ENCODE measurements at places on chromosomes 7 and 10. TPM values are rescaled to one million over a fixed set of nuclear protein-coding genes. Genes with fewer than 3 reads are reported as not detected.

- no peak overlapping the region for H3K4me3 ChIP-seq
- peaks cover 7% of the 10 kb centered on the region for H3K27me3 ChIP-seq
- no peaks in the 10 kb centered on the region for H3K4me1 ChIP-seq
- H3K36me3 ChIP-seq, result no peaks in the 10 kb centered on the region
- no peak for DNase-seq
These were observed 320.9 kb downstream of the WDR11 start for GRCh38 chr10:121171825-121172787.

DNA sequence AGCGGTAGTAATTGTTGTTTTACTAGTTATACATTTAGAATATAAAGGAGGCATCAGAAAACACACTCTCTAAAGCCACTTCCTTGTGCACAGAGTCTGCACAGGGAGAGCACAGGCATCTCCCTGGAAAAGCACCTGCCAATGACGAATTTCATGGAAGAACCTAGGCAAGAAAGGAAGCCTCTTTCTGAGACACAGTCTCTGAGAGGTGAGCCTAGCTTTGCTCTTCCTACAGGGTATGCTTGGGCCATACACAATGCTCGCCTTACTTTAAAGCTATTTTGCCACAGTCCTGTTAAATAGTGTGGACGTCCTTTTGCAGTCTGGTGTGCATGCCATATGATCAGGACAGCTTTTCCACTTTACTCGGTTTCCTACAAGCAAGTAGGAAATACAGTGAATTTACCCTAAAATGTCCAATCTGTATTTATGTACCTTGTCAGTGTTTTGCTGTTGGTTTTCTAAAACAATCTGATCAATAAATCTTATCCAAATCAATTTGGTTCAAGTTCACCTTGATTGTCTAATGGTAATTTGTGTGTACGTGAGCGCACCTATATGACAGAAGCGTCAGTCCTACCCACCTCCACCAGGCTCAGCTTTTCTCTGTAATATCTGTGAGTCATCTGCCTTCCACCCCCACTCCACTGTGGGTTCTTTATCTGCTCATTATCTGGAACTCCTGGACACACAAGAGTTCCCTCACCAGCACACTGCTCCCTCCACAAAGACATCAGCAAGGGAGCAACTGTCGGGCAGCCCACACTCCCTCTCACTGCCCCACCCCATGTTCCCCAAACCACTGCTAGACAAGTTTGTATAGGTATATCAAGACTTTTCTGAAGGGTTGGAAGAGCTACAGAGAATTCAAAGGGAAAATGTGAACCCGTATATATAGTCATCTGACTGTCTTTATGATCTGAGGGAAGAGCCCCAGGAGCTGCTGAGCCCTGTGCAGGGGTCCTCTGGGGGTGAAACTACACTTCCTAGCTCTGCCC lies 65.2 kb downstream of the KLHDC10 start:
- H3K36me3 ChIP-seq, result peaks cover 36% of the 10 kb centered on the region
- H3K27me3 ChIP-seq, result no peaks in the 10 kb centered on the region
- no peak overlapping the region for H3K4me3 ChIP-seq
- no peak for DNase-seq
- H3K4me1 ChIP-seq, result peaks cover 2% of the 10 kb centered on the region

- H3K4me3 ChIP-seq, result no peak overlapping the region
- no peaks in the 10 kb centered on the region for H3K36me3 ChIP-seq
- no peak overlapping the region for H3K27ac ChIP-seq
- peaks cover 11% of the 10 kb centered on the region for H3K27me3 ChIP-seq
These were observed 11.9 kb downstream of the HECW1 start for GRCh38 chr7:43124388-43124787.

DNA sequence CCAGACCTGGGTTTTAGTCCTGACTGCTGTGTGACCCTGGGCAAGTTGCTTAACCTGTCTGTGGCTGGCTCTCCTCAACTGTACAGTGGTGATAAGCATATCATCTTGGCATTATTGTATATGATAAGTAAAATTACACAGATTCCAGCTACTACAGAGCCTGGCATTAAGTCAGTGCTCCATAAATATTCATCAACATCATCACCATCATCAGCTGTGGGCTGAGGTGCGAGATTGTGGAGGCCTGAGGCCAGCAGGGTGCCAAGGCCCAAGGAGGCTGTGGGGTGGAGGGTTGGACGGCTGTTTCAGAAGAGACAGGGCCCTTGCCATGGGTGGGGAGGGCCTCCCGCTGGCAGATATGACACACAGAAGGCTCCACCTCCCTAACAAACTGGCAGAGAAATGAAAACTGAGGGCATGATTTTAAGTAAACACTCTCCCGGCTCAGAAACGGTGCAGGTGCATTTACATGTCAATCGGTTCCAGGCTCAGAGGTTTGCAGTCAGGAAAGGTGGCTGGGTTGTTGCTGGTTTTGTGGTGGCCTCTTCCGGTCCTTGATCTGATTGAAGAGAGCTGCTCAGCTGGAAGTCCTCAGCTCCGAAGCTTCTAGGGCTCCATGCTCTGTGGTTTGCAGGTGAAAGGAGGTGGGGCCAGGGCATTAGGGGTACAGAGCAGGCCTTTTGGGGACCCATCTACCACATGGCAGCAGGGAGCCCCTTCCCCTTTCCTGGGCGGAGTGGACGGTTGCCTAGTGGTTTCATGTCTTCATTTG lies 10.2 kb downstream of the CRYGN start:
- peaks cover 41% of the 10 kb centered on the region for H3K4me1 ChIP-seq
- no peak overlapping the region for H3K27ac ChIP-seq
- no peaks in the 10 kb centered on the region for H3K36me3 ChIP-seq
- H3K4me3 ChIP-seq, result no peak overlapping the region

DNA sequence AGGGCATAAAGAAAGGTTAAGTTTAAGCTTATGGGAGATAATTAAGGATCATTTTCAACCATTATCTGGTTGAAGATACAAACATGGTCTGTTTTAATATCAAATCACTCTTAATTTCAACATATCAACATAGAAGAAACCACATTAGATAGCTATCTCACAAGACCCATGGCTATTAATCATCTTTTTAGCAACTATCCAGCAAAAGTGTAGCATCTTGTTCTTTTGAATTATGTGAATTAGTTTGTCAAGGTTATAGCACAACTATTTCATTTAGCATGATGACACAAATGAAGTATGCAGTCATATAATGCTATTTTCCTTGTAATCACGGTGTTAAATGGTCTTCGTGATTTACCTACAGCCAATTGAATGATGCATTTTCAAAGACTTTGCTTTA lies 58.9 kb upstream of the PPP1R9A start:
- H3K27me3 ChIP-seq, result no peaks in the 10 kb centered on the region
- H3K27ac ChIP-seq, result no peak overlapping the region
- DNase-seq, result no peak

The SEMA4G gene
- 6.3 TPM for total RNA-seq

GRCh38 chr7:30660331-30661255 lies 21.7 kb downstream of the CRHR2 start:
- no peak for DNase-seq
- H3K27me3 ChIP-seq, result peaks cover 19% of the 10 kb centered on the region
- H3K27ac ChIP-seq, result no peak overlapping the region
- H3K4me1 ChIP-seq, result no peaks in the 10 kb centered on the region
- no peaks in the 10 kb centered on the region for H3K36me3 ChIP-seq

GRCh38 chr10:33160151-33160550 lies 174.3 kb downstream of the NRP1 start:
- H3K4me1 ChIP-seq, result peaks cover 24% of the 10 kb centered on the region
- H3K4me3 ChIP-seq, result no peak overlapping the region
- H3K36me3 ChIP-seq, result no peaks in the 10 kb centered on the region
- no peak overlapping the region for H3K27ac ChIP-seq

All from osteocyte (in vitro differentiated cells).